HTR-8/SVneo (cell line): ENCODE measurements at places on chromosomes 11 and 22.

DNA sequence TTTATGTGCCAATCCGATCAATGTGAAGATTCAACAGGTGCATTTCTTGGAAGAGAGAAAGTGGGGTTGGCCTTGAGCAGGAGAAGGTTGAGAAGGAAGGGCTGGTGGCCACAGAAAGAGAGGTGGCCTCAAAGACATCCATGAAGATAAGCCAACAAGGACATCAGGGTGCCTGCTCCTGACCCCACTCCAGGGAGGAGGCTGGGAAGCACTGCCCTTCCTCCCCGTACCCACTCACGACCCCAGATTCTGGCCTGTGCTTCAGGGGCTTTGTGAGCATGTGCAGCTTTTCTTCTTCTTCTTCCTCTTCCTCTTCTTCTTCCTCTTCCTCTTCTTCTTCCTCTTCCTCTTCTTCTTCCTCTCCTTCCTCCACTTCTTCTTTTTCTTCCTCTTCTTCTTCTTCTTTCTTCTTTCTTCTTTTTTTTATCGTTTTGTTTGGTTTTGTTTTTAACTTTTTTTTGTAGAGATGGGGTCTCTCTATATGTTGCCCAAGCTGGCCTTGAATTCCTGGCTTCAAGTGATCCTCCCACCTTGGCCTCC, 30.3 kb downstream of the DKK3 start:
- no peak for DNase-seq

DNA sequence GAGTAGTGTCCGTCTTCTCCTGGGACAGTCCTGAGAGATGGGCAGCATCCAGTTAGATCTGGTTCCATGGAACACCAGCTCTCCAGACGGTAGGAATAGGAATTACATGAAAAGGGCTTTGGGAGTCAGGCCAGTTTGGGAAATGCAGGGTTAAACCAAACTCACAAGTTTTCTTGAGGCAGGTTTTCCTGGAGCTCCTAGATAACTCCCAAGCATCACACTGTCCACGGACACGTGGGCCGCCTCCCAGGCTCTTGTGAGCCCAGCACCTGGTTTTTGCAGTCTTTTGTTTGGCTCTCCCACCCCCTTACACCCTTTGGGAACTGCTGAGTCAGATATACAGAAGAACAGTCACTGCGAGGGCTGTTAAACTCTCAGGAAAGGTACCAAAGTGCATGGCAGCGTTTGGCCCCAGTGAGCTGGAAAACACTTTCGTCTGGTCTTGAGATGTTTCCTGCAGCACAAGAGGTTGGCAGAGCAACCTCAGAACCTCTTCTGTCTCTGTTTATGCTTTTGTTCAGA, 90.0 kb downstream of the BCR start:
- DNase-seq = no peak

GRCh38 chr11:57885298-57886050, 123.9 kb downstream of the CTNND1 start:
- DNase-seq = no peak

DNA sequence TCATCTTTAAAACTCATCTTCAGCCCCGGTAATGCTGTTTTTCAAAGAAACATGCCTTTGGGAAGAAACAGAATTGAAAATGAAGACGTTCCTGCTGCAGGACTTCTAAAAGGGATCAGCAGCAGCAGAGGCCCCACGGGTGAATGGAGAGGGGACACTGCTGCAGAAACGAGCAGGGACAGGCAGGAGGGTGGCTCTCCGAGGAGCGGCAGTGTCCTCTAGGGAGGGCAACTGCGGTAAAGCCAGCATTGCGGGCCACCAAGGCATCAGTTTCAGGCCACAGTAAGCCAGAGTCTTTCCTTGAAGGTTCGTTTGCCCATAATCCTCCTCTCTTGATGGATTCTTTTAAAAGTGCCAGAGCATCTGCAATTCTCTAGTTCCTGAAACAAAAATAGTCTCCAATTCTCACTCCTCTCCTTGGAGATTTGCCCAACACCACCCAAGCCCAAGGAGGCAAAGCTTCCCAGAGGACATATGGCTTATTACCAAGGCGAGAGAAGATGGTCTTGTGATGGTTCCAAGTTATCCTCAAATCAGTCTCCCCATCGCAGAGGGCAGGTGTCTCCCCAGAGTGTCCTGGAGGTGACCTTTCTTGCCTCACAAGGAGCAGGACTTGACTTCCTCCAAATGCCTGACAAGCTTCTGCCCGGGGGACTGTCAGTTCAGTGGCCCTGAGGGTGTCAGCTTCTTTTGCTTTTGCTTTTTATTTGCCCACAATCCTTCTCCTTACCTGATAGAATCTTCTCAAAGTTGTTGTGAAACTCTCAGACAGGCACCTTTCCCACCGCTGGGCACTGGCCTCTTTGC, 341.1 kb upstream of the B3GAT1 start:
- DNase-seq = no peak

DNA sequence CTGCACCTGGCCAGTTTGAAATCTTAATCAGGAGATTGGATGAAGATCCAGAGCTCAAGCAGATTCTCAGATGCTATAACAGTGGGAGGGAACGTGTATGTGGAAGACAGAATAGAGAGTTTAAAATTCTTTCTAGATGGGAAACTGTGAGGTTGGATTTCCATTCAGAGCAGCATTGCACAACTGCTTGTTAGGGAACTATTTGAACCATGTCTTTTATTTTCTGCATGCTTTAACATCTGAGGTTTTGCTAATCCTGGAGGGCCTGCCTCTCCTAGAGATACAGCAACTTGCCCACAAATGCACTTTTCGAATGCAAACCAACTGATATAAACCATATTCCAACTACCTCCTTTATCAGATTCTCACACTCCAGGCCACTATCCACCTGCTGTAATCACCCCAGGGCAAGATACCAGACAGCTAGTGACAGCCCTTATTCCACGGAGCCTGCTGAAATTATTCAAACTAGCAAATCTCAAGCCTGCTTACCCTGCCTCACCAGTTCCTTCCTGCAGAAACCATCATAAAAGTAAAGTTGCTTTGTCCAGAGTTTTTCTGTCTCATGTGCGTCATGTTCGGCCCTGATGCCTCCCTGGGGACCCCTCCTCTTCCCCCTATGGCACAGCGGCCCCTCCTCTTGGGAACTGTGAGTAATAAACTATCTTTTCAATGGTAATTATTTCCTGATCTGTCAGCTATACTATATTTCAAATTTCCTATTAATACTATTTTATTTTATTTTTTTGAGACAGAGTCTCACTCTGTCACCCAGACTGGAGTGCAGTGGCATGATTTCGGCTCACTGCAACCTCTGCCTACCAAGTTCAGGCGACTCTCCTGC, 18.4 kb upstream of the SEC14L4 start:
- no peak for DNase-seq

DNA sequence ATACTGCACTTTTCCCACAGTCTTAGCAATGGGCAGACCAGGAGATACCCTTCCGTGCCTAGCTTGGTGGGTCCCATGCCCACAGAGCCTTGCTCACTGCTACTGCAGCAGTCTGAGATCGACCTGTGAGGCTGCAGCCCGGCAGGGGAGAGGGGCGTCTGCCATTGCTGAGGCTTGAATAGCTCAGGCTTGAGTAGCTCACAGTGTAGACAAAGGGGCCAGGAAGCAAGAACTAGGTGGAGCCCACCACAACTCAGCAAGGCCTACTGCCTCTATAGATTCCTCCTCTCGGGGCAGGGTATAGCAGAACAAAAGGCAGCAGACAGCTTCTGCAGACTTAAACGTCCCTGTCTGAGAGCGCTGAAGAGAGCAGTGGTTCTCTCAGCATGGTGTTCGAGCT, 118.1 kb downstream of the BARX2 start:
- no peak for DNase-seq

DNA sequence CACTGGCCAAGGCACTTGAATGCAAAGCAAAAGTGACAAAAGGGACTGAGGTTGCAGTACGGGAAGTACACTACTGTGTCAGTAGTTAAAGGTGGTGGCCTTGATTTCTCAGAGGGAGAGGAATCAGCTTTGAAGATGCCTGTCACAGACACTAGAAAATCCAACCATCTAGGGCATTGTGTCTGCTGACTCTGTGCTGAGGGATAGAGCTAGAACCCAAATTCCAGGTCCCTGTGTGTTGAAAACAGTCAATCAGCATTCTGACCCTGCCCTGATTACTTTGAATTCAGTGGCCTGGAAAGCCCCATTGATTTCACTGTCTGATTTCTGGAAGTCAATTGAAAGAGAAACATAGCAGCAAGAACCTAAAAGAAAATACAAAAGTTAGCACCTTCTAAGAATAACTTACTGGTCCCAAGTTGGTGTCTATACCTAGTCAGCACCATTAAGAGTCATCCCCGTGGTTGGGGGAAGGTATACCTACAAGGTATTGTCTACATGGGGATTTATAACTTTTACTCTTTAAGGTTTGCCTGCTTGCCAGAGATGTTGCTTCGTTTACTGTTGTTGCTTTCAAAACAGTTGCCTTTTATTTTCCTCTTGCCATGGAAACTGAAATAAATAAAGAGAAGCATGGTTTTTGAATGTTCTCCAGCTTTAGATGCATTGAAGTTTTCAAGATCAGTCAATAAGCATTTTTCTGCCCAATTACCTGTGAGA, 97.3 kb downstream of the PDHX start:
- no peak for DNase-seq

DNA sequence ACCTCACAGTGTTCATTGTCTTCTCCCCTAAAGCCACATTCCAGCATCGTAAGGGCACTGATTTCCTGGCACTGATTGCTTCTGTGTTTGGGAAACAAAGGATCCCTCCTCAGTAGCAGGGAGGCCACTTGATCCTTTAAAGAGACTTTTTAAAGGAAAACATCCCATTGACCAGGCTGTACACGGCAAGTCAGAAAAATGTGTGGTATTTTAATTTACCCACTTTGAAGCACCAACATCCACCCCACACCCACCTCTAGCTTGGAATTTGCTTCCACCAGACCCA, 364.9 kb downstream of the SHANK2 start:
- no peak for DNase-seq

DNA sequence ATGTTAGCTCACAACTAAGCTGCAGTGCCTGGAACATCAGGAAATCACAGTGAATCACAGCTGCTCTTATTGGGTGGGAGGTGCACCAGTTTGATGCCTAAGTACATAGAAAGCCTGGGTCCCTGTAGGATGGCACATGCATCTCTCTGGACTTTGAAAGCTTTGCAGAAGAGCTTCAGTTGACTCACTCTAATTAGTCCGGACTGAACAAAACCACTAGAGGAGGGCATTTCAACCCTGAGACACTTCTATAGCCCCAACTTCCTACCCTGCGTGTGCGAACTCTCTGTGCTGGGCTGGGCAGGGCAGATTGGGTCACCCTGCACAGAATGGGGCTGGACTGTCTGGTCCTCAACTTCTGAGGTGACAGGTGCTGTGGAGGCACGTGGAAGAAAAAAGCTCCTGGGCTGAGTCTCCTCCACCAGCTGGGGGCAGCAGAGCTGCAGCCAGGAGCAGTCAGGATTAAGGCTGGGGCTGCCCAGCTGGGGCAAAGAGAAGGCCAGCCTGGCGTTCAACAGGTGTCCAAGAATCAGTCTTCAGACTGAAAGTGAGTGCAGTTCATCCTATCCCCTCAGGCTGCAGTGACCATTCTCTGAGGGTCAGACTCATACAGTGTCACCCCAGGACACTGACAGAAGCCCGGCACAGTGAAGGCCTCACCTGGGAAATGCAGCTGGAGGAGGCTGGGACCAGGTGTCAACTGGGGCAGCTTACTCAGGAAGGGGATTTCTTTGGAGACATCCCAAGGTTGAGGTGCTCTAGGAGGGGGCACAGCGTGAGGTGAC, 22.1 kb downstream of the GGTLC2 start:
- DNase-seq = no peak
